ENCODE measurements at places on chromosomes 3 and 15. TPM values are rescaled to one million over a fixed set of nuclear protein-coding genes. Genes with fewer than 3 reads are reported as not detected.

- no peaks in the 10 kb centered on the region for H3K27me3 ChIP-seq
- H3K4me3 ChIP-seq = no peak overlapping the region
- H3K4me1 ChIP-seq = peaks cover 33% of the 10 kb centered on the region
Observed at GRCh38 chr3:185332026-185332735, 30.8 kb upstream of the MAP3K13 start.

GRCh38 chr15:80242132-80242769 lies 9.8 kb downstream of the CTXND1 start:
- H3K27me3 ChIP-seq = no peaks in the 10 kb centered on the region
- H3K4me1 ChIP-seq = peaks cover 3% of the 10 kb centered on the region
- H3K4me3 ChIP-seq = no peak overlapping the region

The SCN11A gene
- not detected for total RNA-seq

DNA sequence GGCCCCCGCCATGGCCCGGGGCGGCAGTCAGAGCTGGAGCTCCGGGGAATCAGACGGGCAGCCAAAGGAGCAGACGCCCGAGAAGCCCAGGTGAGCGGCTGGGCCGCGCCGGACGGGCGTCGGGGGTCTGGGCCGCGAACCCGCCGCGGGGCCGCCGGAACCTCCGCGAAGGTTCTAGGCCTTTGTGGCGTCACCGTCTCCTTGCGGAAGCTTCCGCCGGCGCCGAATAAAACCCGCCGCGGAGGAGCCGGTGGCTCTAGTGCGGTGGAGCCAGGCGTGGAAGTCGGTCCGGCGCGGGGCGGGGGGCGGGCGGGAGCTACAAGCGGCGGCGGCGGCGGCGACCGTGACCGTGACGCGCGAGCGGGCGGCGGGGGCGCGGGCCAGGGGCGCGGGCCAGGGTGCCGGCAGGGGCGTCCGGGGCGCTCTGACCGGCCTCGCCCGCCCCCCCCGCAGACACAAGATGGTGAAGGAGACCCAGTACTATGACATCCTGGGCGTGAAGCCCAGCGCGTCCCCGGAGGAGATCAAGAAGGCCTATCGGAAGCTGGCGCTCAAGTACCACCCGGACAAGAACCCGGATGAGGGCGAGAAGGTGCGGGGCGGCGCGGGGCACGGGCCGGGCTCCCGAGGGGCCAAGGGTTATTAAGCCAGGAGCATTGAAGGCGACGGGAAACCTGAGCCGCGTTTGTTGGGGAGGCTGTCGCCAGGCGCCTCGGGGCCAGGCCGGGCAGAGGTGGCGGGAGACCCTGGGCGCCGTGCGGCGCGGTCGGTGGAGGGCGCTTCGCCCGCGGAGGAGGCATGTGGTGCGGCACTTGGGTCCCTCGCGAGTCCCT lies at the start of gene DNAJA4:
DNAJA4 (plus strand) TSS at position 259 of the 833 bp plus-strand sequence; CDS start at position 461, 202 bp downstream.
- H3K27me3 ChIP-seq = no peaks in the 10 kb centered on the region
- H3K4me1 ChIP-seq = no peaks in the 10 kb centered on the region

The ITIH4 gene
- 3.7 TPM for total RNA-seq

DNA sequence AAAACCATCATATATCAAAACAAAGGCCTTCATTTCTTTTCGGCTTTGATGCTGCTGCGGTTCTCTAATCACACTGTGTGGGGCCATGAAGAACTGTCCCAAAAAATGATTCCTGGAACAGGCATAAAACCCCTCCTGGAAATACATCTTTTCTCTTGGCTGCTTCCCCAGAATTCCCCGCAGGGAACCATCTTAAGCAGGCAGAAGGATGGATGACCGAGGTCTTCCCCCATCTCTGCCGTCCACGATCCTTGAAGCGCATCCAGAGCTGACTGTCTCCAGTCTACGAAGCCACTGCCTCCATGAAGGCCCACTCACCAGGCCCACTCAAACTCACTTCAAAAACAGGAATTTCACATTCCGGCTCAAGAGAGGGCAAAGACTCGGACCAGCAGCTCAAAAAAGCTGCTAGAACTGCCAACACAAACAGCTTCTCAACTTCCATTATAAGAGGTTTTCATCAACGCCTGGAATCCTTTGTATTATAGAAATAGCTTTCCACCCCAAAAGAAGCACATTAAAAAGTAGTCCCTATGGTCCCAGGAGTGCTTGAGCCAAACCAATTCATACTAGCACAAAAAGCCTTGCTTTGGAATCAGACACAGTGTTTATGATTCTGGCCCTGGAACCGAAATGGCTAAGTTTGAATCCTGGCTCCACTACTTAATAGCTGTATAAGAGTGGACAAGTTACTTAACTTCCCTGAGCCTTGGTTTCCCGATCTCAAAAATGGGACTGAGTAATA lies 487.5 kb upstream of the WNT5A start:
- DNase-seq = no peak
- H3K36me3 ChIP-seq = no peaks in the 10 kb centered on the region
- no peaks in the 10 kb centered on the region for H3K4me1 ChIP-seq
- no peaks in the 10 kb centered on the region for H3K27me3 ChIP-seq
- H3K4me3 ChIP-seq = no peak overlapping the region

- no peaks in the 10 kb centered on the region for H3K27me3 ChIP-seq
- H3K4me1 ChIP-seq = peaks cover 14% of the 10 kb centered on the region
- H3K4me3 ChIP-seq = peak overlapping the region; percentile 56
- no peaks in the 10 kb centered on the region for H3K36me3 ChIP-seq
- peak overlapping the region; percentile 64 for H3K27ac ChIP-seq
Observed at GRCh38 chr15:74955796-74956647, 550 bp downstream of the RPP25 start.

The EXD1 gene
- not detected for total RNA-seq

- H3K27ac ChIP-seq = no peak overlapping the region
- H3K36me3 ChIP-seq = no peaks in the 10 kb centered on the region
- H3K27me3 ChIP-seq = no peaks in the 10 kb centered on the region
- H3K4me3 ChIP-seq = no peak overlapping the region
Observed at GRCh38 chr3:102156426-102156825, 278.4 kb upstream of the ZPLD1 start.

DNA sequence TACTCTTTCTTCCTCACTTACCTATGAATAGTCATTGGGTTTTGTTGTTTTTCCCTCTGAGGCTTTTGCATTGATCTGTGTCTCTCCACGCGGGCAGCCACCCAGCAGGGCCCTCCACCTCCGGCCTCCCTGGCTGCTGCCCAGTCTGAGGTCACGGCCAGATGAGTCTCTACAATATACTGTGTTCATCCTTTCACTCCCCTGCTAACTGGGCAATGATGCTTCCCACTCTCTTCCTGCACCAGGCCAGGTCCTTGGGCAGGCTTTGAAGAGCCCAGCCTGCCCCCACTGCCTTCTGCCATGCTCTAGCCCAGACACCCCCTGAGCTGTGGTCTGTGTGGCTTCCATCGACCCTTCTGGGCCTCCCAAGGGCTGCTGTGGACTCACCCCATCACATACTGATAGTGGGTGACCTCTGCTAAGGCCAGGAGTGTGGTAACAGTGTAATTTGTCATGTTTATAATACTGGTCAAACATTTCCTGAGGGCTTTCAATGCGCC lies 18.0 kb downstream of the PDIA5 start:
- H3K4me1 ChIP-seq = peaks cover 53% of the 10 kb centered on the region
- no peaks in the 10 kb centered on the region for H3K27me3 ChIP-seq
- no peak for DNase-seq
- peaks cover 1% of the 10 kb centered on the region for H3K36me3 ChIP-seq

DNA sequence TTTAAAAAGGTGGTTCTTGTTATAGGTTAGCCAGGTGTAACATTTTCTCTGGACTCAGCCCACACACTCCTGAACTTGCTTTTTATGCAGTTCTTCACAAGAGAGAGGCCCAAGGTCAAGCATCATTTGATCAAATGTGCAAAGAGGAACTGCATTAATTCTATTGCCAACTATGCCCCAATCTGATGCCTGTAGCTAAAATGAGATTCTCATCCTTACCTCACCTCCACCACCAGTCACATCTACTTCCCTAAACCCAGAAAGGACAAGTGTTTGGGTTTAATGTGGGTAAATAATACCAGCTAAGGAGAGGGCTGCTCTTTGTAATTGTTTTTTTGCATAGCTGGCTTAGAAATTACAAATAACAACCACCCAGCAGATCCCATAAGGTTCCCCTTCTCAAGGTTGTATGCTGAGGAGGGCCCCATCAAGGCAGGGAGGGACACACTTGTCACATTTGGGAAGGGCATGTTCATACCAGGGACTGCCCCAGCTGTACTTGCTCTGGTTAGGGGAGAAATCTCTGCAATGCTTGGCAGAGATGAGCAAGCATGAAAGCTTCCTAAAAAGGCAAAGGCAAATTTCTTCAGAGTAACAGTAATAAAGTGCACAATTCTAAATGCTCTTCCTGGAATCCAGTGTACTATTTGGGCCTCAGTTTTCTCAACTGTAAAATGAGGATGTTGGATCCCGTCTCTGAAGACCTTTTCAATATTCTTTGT lies 76.2 kb downstream of the TGFBR2 start:
- no peak for DNase-seq
- H3K27ac ChIP-seq = no peak overlapping the region
- no peaks in the 10 kb centered on the region for H3K27me3 ChIP-seq
- peaks cover 3% of the 10 kb centered on the region for H3K36me3 ChIP-seq
- H3K4me1 ChIP-seq = peaks cover 7% of the 10 kb centered on the region
- no peak overlapping the region for H3K4me3 ChIP-seq

GRCh38 chr3:188060264-188060835 lies 93.6 kb upstream of the LPP start:
- H3K4me1 ChIP-seq = peaks cover 69% of the 10 kb centered on the region
- H3K36me3 ChIP-seq = no peaks in the 10 kb centered on the region
- H3K27me3 ChIP-seq = no peaks in the 10 kb centered on the region
- H3K4me3 ChIP-seq = no peak overlapping the region
- peak overlapping the region; percentile 1 for H3K27ac ChIP-seq

The KBTBD8 gene
- total RNA-seq = 5.8 TPM

The TMEM207 gene
- total RNA-seq = 0.65 TPM

DNA sequence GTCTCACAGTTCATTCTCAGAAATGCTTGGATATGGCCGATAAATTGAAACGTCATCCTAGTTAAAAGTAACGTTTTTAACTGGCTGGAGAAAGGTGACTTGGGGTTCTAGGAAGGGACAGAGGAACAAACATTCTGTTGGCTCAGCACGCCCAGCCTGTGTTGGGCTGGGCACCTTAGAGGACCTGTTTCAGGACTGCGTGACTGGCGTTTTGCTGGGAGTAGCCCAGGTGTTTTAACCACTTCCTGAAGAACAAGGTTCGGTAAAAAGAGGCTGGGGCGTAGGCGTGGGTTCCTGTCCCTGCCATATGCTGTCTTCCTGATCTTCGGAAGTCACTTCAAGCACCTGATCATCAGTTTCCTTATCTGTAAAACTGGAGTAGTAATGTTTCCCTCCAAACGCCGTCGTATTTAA lies 1.1 kb upstream of the TLNRD1 start:
- peak overlapping the region; percentile 82 for H3K27ac ChIP-seq
- H3K36me3 ChIP-seq = no peaks in the 10 kb centered on the region
- H3K4me1 ChIP-seq = no peaks in the 10 kb centered on the region
- H3K4me3 ChIP-seq = no peak overlapping the region
- no peaks in the 10 kb centered on the region for H3K27me3 ChIP-seq
- DNase-seq = no peak

DNA sequence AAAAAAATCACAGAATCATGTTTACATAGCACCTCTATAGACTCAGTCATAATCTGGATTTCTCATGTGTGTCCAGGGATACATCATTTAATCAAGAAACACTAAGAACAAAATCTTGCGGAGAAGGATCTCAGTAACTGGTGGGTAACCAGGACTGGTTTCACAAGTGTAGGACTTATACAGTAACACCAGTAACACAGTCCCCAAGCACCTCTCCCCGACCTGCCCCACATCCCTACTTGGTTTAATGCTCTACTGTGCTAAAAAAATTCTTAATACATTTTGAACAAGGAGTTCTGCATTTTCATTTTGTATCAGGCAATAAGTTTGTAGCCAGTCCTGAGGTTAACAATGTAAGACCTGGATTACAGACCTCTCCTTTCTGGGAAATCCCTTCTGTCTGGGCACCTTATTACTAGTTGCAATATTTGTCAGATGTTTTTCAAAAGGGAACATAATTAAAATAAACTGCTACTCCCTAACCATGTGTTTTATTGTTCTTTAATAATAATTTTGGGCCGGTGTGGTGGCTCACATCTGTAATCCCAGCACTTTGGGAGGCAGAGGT lies 57.6 kb upstream of the BBX start:
- H3K36me3 ChIP-seq = no peaks in the 10 kb centered on the region
- H3K4me1 ChIP-seq = no peaks in the 10 kb centered on the region
- DNase-seq = no peak
- no peak overlapping the region for H3K4me3 ChIP-seq
- H3K27ac ChIP-seq = no peak overlapping the region

GRCh38 chr15:83983634-83984458 lies 251.7 kb upstream of the GOLGA6L4 start:
- H3K4me1 ChIP-seq = no peaks in the 10 kb centered on the region
- H3K27ac ChIP-seq = no peak overlapping the region
- no peak overlapping the region for H3K4me3 ChIP-seq
- DNase-seq = no peak
- H3K36me3 ChIP-seq = no peaks in the 10 kb centered on the region
- H3K27me3 ChIP-seq = no peaks in the 10 kb centered on the region

GRCh38 chr3:153952091-153952490 lies 169.1 kb upstream of the ARHGEF26 start:
- DNase-seq = no peak
- H3K27ac ChIP-seq = no peak overlapping the region
- H3K4me1 ChIP-seq = no peaks in the 10 kb centered on the region
- no peaks in the 10 kb centered on the region for H3K36me3 ChIP-seq
- no peak overlapping the region for H3K4me3 ChIP-seq

DNA sequence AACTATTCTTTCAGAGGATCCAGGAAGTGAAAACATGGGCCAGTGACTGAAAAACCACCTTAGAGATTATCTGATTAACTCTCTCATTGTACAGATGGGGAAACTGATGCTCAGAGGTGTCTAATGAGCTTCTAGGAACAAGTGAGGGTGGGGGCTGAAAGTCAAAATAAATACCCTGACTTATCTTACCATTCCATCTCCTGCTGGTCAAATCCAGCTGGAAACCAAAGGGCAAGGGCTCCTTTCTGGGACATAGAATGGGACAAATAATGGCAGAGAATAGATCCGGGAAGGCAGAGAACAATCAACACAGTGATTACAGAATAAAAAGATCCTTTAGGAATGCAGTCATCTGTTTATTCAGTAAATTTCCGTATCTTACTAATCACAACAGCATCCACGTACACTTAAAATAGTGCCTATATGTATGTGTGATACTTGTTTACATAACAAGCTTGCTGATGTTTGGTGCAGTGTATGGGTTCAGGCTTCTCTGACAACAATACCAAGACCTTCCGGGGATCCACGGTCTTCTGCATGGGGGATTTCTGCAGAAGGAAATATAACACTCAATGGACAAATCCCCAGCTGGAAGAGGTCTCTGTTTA lies 173.2 kb downstream of the THSD4 start:
- H3K27me3 ChIP-seq = no peaks in the 10 kb centered on the region
- H3K36me3 ChIP-seq = no peaks in the 10 kb centered on the region
- no peak for DNase-seq
- H3K27ac ChIP-seq = no peak overlapping the region
- H3K4me3 ChIP-seq = no peak overlapping the region
